ENCODE measurements at places on chromosomes 16 and 17.

- no peak for DNase-seq
Observed at GRCh38 chr16:82681592-82681991, 54.8 kb downstream of the CDH13 start.

GRCh38 chr16:31221357-31222160 lies 4.6 kb upstream of the PYDC1 start:
- DNase-seq = no peak

DNA sequence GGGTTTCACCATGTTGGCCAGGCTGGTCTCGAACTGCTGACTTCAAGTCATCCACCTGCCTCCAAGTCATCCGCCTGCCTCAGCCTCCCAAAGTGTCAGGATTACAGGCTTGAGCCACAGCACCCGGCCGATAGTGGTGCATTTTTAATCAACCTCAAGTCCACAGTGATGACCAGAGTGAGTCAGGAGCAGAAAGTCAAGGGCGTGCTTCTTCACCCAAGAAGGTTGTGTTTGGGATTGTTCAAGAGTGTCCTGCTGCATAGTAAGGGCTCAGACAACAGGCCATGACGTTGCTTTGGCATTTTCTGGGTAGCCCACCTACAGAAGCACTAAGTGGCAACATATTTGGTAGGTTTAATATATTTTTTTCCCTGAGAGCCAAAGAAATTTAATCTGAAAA lies 108.3 kb upstream of the FAM20A start:
- no peak for DNase-seq

GRCh38 chr17:80095844-80096475 lies 5.4 kb upstream of the GAA start:
- DNase-seq = no peak

DNA sequence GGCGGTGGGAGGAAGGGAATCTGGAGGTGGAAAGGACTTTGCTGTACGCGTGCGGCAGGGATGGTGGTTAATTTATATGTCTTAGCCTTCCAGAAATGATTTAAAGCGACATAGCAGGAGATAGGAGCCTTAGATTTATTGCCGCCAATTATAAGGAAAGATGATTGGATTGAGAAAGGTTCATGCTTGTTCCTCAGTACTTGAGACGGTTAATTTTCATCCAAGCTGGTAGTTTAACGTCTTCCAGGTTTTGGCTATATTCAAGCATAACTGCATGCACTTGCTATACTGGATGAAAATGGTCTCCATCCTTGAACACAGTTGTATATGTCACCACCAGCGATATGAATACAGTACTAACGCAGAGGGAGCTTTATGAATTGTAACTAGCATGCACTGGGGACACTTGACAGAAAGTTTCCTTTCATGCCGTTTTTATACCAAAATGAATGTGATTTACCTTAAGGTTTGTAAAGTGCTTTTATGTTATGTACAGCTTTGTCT lies 610 bp upstream of the PEX12 start:
- DNase-seq = no peak

DNA sequence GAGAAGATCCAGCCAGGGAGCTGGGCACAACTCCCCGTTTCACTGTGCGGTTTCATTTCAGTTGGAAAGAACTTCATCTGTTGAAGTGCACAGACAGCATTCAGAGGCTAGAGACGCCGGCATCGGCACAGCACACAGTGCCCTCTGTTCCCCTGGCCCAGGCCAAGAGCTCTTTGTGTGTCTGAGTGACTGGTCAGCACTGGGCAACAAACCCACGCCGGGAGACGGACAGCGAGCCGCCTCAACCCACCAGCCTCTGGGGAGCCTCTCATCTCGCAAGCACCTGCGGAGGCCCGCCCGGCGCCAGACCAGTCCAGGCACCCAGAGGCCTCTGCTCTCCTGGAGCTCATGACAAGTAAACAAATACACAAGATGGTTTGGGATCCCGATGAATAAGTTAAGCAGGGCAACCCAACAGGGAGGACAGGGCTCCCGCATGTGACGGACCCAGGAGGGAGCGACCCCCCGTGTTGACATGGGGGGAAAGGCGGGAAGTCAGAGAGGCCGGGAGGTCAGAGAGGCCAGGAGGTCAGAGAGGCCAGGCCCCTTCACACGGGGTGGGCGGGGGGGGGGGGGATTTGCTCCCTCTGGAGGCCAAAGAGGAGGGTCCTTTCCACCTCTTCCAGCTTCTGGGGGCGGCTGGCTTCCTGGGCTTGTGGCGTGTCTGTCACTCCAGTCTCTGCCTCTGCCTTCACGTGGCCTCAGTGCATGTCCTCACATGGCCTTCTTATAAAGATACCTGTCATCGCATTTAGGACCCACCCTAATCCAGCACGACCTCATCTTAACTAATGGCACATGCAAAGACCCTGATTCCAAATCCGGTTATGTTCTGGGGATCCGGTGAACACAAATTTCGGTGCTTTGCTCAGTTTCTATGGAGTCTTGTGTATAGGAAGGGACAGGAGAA lies 25.8 kb upstream of the KLHDC4 start:
- DNase-seq = no peak

GRCh38 chr16:69077251-69077650 lies 28.2 kb upstream of the HAS3 start:
- DNase-seq = no peak

DNA sequence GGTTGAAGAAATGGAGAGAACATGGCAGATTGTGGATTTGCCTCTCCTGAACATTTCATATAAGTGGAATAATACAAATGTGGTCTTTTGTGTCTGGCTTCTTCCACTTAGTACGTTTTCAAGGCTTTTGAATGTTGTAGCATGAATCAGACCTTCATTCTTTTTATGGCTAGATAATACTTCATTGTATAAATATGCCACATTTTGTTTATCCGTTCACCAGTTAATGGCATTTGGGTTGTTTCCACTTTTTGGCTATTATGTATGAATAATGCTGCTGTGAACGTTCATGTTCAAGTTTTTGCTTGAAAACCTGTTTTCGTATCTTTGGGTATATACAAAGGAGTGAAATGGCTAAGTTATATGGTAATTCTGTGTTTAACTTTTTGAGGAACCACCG lies 130.4 kb downstream of the TANC2 start:
- no peak for DNase-seq

DNA sequence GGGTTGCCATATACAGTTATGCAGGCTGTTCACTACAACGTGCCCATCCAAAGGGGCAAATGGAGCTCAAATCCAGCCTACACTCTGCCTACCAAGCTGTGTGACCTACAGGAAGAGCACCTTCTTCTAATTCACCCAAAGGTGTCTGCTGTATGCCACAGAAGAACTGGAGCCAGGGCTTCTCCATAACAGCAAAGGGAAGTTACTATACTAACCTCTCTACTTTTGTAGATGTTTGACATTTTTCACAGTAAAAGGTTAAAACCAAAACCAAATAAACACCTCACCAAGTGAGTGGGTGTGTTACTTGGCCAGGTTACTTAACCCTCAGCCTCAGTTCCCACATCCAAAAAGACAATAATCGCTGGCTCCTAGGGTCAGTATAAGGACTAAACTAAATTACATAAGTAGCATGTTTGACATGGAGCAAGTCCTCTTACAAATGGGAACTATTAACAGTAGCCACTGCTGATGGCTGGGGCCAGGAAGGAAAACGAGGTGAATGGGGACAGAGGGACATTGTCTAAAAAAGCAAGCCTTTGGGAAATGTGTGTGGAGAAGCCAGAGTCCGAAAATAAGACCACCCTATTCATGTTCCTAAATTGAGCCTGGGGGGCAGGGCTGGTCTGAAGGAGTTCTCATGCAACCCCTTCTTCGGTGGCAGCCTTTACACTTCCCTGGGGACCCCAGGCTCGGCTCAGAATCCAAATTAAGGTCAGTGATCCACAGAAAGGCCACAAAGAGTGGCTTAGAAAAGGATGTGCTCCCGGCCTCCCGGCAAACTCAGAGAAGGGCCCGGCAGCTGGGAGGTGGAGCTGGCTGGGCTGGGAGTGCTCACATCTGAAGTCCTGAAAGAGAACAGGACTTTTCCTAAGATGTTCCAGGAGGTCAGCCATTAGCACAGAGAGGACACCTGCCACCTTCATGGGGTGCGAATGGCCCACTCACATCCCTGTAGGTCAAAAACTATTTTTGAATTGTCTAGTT lies 13.5 kb downstream of the CUEDC1 start:
- no peak for DNase-seq

DNA sequence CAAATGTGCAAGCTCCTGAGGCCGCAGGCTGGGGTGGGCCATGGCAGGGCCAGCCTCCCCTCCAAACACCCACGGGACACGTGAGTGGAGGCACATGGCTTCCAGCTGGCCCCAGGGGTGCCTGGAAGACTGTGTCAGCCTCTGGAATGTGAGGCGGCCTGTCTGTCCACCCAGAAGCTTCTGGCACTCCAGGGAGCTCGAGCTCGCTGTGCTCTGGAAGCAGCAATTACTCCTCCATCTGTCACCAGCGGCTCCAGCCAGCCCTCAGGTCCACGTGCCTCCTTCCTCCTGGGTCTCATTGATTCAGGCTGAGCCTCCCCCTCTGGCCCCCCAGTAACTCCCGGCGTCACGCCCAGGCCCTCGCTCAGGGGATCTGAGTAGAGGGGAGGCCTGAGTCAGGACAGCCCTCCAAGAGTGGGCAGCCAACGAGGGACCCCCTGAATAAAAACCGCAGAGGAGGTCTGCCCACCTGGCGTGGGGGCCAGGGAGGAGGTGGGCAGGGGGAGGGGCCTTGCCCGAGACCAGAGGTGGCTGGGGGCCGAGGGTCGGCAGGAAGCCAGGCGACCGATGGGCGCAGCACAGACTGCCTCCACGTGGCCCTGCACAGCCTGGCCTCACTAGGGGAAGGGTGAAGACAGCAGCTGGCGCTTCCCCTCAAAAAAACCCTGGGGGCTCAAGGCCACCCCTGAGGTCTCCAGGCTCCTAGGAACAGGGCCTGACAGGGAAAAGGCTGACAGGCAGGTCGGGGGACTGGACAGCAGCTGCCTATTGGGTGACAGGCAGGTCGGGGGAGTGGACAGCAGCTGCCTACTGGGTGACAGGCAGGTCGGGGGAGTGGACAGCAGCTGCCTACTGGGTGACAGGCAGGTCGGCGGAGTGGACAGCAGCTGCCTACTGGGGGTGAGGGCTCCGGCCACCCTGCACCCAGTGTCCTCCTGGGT lies 11.9 kb downstream of the PIEZO1 start:
- DNase-seq = no peak

- no peak for DNase-seq
Observed at GRCh38 chr16:23711785-23712184, 1.2 kb downstream of the ERN2 start.

DNA sequence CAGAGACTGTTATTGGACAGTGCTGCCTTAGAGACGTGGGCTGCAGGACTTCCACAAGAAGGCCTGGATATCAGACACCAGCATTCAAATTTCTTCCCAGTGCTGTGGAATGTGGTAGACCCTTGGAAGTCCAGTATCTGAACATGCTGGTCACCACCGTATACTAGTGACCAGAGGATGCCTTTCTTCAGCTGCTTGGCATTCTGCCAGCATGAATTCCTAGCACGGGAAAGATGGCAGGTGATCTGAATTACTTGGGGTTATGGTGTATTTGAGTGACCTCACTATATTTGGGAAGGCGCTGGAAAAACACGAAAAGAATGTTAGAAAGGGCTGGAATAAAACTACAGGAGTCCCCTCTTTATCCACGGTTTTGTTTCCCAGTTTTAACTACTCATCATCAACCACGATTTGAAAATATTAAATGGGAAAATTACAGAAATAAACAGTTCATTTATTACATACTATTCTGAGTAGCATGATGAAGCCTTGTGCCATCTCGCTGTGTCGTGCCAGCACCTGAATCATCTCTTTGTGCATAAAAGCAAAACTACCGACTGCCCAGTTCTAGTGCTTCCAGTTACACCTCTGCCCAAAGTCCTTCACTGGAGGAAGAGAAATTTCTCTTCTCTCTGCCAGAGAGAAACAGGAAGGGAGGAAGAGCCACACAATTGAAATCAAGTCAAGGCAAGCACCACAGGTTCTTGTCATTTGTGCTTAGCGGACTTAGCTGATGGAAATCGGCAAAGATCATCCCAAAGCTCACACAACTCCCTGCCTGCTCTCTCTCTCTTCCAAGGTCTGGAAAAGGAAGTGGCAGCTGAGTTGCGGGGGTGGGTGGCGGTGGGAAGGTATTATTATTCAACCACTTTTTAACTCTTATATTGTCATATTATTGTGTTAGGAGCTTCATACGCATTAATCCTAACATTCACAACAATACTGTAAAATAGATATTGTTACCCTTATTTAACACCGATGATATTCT lies 1.4 kb upstream of the CHST4 start:
- DNase-seq = no peak

DNA sequence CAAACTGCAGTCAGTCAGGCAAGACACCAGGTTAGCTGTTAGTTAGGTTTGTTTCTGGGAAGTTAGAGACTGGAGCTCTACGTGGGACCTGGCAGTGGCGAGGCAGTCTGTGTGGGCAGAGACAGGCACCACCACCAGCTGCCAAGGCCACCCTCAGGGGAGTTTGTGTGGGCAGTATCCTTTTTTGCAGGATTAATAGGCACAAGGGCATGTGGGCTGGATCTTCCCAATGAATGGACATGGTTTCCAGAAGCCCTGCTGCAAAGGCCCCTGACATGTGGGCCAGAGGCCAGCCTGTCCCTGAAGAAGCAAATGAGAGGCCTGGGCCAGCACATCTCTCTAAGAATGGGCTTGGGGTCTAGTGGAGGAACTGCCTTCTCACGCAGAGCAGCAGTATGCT lies 19.2 kb upstream of the SREBF1 start:
- DNase-seq = no peak

- DNase-seq = no peak
Observed at GRCh38 chr17:13346996-13347762, 254.6 kb downstream of the HS3ST3A1 start.

GRCh38 chr16:56988948-56989945 lies at the start of gene NLRC5:
Gene NLRC5 (plus strand): TSS chr16:56989557. CDS start chr16:57020713, 31,156 bp downstream.
- DNase-seq = peak; percentile 83

GRCh38 chr17:57302690-57303465 lies 46.6 kb downstream of the MSI2 start:
- DNase-seq = no peak

- DNase-seq = no peak
Observed at GRCh38 chr16:54165912-54166865, 120.4 kb downstream of the IRX3 start.

- no peak for DNase-seq
Observed at GRCh38 chr16:85002099-85002541, 9.2 kb downstream of the ZDHHC7 start.

- DNase-seq = no peak
Observed at GRCh38 chr16:383326-384051, 1.7 kb upstream of the PGAP6 start.

DNA sequence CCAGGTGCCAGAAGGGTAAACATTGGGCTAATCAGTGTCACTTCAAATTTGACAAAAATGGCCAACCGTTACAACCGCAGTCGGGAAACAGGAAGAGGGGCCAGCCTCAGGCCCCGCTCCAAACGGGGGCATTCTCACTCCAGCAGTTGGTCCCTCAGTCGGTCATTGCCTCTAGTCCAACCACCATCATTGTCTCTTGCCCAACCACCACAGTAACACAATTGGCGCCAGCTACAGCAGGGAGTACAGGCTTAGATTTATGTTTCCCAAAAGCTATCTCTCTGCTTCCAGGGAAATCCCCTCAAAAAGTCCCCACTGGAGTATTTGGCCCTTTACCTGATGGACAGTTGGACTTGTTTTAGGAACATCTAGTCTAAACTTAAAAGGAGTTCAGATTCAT lies 20.3 kb downstream of the ALOX15B start:
- no peak for DNase-seq

GRCh38 chr16:83835586-83836566 lies 28.1 kb downstream of the HSBP1 start:
- DNase-seq = no peak
